CD4-positive, alpha-beta T cell treated with Interferon alpha-2 for 1 hour (primary cell): ENCODE measurements at places on chromosomes 13 and 19.

- DNase-seq: no peak
Observed at GRCh38 chr19:7346488-7346971, 2.2 kb upstream of the ARHGEF18 start.

GRCh38 chr19:40244579-40245317 lies 18.3 kb upstream of the CCNP start:
- no peak for DNase-seq

DNA sequence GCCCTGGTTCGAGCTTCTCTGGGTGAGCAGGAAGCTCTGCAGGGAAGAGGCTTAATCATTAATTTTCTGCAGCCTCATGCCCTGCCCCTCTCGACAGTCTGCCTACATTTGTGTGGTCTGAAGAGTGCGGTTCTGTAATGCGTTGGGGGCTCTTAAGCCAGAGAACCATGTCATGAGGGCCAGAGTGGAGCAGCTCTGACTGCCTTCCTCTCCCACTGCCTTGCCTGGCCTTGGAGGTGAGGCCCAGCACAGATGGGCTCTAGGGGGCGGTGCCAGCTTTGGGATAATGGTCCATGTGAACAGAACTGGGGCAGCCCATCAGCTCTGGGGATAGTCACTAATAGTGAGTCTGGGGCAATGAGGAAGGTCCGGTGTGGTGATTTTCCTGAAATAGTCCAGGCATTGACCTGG lies 5.7 kb downstream of the FGF9 start:
- DNase-seq: no peak

DNA sequence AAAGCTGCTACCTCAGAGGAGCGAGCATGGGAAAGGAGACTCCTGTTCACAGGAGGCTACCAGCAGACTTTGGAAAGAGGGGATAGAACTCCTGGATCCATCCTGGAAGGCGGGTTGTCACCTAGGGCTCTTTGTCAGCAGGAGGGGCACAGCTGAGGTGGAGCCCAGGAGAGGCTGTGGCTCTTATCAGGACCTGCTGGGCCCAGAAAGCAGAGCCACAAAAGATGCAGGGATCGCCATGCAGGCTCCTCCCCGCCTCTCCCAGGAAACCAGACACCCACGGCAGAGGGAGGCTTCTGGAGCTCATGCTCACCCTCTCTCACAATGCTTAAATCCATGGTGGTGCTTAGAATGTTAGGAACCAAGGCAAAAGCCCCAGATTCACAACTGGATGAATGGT lies 994.2 kb downstream of the UQCRFS1 start:
- no peak for DNase-seq

DNA sequence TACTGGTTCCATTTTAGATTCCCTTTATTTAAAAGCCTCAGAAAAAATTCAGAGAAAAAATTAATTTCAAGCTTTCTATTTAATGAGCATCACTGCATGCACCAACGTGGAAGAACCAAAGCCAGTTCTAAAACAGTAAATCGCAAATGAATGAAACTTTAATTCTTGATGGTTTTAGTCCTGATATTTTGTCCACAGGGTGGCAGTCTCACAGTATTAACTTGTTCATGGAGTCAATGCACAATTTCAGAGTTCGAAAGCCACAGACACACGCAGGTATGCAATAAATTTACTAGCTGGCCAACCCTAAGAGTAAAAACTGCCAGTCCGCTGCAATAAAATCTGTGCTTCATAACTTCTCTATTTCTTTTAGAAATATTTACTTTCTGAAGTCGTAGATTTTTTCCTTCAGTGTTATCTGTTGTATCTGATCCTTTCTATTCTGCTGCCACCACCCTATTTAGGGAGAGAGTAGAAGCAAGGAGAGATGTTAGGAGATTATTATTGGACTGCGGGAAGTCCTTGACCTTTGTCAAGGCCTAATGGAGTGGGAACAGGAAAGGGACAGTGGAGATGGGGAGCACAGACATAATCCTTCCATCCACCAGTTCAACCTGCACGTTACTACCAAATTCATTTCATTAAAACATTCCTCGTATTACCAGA lies 7.0 kb upstream of the WBP4 start:
- peak; percentile 44 for DNase-seq

DNA sequence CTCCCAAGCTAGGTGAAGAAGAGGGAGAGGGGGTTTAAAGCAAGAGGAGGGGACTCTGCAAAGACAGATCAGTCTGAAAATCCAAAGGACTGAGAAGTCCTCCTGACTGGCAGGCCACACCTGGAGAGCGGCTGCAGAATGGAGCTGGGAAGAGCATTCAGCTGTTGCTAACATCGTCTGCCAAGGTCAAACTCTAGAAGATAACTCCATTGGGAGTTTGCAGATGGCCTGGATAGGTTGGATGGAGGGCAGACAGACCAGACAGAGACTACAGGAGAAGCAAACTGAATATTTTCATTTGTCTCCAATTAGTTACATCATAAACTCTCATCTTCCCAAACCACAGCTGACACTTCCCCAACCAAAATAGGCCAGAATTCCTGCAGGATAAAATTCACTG lies 19.9 kb upstream of the SHISA2 start:
- no peak for DNase-seq

- no peak for DNase-seq
Observed at GRCh38 chr13:107993239-107993949, 221.9 kb downstream of the LIG4 start.

DNA sequence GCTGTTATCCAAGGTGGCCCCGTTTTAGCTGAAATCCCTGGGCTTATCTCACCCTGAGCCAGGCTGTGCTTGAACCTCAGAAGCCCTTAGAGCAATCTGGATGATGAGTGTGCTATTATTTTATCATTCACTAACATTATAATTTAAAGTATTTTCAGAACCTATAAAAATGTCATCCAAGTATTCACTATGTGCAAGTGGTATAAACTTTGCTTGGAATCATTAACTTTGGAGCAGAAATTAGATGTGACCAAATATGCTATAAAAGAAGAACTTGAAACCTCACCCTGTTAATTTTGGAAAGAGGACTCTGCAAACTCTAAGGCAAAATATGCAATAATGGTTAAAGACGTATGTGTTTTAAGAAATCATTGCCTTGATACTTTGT lies 147.5 kb downstream of the USP12 start:
- DNase-seq: no peak

- DNase-seq: no peak
Observed at GRCh38 chr19:4294389-4294788, 7.8 kb downstream of the TMIGD2 start.

- DNase-seq: no peak
Observed at GRCh38 chr19:48619692-48620585, 633 bp downstream of the SPHK2 start.

- DNase-seq: peak; percentile 85
Observed at GRCh38 chr19:6161271-6161850, 25.9 kb downstream of the ACSBG2 start.

- DNase-seq: no peak
Observed at GRCh38 chr19:45244133-45244794, 943 bp downstream of the EXOC3L2 start.

DNA sequence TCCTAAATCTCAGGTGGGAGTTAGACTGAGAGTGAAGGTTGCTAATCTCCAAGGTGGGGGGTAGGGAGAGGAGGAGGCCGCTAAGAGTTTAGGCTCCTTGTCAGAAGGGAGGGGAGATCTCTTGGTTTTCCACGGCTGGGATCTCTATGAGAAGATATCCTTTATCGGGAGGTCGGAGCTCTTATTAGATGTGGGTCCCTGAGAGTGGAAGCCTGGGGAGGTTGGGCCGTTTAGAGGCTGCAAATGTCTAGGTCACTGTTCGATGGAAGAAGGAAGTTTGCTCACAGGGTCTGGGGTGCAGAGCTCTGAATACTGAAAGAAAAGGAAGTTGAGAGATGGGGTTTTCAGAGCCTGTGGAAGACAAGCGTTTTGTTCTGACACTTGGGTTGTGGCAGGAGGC lies 3.8 kb downstream of the MYADM start:
- DNase-seq: no peak

GRCh38 chr13:74886502-74886901 lies 595.5 kb downstream of the TBC1D4 start:
- DNase-seq: no peak

GRCh38 chr13:107210723-107211030 lies 642.7 kb upstream of the ARGLU1 start:
- DNase-seq: no peak

- DNase-seq: no peak
Observed at GRCh38 chr13:98406971-98407370, 169.9 kb downstream of the STK24 start.

GRCh38 chr13:49635599-49636433 lies 7.5 kb downstream of the ARL11 start:
- peak; percentile 34 for DNase-seq

DNA sequence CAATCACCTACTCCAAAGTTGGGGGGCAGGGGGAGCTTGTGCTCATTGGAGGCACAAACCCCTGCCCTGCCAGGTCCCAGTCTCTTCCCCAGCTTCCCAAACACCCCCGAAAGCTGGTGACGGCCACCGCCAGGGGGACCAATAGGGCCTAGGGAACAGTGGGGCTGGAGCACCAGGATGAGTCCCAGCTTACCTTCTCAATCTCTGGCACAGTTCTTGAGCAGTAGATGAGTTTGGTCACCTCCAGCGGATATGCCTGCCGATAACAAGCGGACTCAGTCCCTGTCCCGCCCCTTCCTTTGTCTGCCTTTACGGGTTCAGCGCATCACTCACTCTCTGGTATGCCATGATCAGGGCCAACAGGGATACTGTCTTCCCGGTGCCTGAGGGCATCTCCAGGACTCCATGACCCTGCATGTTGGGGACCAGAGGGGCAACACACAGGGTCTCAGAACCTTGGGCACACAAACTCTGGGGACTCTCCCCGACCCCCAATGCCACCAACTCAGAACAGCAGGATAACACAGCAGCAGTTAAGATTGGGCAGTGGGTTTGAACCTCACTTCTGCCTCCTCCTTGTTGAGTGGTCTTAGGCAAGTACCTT lies 1.5 kb downstream of the ERCC2 start:
- no peak for DNase-seq

DNA sequence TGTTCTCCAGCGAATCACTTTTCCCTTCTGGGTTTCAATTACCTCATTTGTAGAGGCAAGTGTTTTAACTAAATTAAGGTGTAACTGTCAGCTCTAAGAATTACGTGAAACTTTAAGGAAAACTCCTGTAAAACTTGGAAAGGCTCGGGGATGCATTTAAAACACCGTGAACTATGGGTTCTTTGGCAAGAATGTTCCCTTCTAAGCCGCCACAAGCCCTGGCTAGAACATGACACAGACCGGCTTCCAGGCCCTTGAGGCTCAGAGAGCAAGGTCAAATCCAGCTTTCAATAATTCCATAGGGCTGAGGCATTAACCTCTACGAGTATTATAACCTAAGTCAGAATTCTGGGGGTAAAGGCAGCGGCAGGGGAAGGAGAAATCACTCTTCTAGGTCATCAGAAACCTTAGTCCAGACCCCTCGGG lies 685 bp downstream of the VWA8 start:
- DNase-seq: no peak

DNA sequence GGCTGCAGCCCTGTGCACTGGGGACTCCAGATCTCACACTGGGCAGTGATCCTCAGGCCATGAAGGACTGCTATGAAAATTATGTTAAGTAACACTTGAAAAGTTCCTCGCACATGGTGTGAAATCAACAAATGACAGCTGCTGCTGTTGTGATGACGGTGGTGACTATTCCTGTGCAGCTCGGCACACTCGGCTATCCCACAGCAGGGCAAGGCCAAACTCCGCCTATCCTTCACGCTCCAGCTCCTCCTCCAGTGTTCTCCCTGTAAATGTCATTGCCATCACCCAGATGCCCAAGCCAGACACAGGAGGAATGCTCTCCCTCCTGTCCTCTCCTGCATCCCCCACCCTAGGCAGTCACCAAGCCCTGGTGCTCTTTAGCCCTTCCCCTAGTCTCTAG lies 31.3 kb downstream of the GRIK5 start:
- no peak for DNase-seq

DNA sequence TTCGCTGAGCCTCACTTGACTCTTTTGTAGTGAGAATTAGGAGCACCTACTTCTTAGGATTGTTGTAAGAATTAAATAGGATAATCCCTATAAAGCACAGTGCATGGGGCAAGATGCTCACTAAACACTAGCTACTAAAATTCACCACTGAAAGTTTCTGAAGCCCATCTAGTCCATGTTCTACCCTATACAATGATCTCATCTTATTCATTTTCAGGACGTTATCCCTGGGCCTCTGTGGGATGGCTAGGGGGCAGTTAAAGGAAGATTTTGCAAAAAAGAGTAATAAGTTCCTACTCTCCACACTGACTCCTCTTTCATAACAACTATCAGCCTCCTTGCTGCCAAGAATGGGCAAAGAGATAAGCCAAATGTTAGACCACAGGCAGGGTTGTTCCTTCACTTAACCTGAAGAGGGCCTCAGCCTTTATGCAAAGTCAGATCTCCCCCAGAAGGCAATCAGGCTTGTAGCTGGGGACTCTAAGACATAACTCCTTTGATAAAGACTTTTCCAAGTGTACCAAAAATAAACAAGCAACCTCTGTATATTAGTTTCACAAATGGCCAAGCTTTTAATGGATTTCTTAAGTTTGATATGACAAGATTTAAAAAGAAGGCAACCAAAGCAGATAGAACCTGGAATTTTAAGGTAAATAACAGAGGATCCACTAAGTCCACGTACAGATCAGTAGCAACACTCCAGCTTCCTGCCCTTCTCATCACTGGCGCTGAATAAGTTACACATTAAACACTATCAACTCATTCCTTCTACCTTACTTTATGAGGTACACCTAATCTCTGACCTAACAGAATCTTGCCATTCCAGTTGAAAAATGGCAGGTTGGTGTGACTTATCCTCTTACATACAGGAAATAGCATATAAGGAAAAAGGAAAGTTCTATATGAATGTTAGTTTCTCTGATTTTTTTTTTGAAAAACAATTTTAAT lies 44.4 kb downstream of the ELF1 start:
- DNase-seq: peak; percentile 76

- DNase-seq: no peak
Observed at GRCh38 chr13:112451512-112452379, 75.6 kb downstream of the SPACA7 start.

GRCh38 chr13:44155422-44156293 lies 218.0 kb upstream of the SERP2 start:
- DNase-seq: no peak
